Omental fat pad (tissue), 4 donors: ENCODE measurements at places on chromosomes 12 and 14. TPM values are rescaled to one million over a fixed set of nuclear protein-coding genes. Genes with fewer than 3 reads are reported as not detected.

LRIG3 gene
- 29.0 TPM for total RNA-seq

BDKRB2 gene
- 28.0 TPM for total RNA-seq

IL26 gene
- total RNA-seq: not detected

SYT1 gene
- total RNA-seq: 2.4 TPM

- no peak for DNase-seq
These were observed 23.8 kb upstream of the PYROXD1 start for GRCh38 chr12:21413369-21414277.

DNA sequence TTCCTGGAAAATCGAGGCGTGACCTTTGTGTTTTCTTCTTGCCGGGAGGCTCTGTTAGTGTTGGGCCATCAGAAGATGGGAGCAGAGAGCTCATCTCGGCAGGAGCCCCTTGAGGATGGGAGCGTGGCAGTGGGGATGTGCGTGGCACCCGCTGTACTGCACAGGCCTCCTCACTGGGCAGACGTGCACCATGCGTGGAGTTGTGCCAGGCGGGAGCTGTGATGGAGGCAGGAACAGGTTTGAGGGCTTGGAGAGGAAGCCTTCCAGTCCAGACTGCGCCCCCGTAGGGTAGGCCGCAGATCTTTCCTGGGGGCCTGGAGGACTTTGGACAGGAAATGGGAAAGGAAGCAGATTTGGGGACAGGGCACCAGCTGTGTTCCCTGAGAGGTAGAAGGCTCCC is 197.5 kb downstream of the TSPAN9 start:
- DNase-seq: no peak

- no peak for DNase-seq
These were observed 79.5 kb downstream of the OTOGL start for GRCh38 chr12:80178846-80179245.

MCRS1 gene
- 31.6 TPM for total RNA-seq

CCDC184 gene
- 0.56 TPM for total RNA-seq

GRCh38 chr12:70449074-70449752 is 83.1 kb downstream of the KCNMB4 start:
- DNase-seq: no peak

DNA sequence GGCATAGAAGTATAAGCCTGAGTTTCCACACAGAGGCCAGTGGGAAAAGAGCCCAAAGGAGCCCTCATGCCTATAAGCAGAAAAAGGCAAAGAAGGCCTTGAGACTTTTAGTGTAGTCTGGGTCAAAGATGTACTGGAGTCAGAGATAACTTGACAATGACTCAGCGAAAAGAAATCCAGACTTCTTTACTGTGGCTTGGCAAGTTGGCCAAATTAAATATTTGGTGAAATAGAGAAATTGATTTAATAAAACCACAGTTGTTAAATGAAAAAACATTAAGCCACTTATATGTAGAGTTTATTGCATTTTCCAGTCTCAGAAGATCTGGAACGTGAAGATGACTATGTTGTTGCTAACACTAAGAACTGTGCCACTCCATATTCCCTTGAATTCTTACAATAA is 105.1 kb downstream of the TMTC3 start:
- DNase-seq: no peak
